Stimulated activated CD4-positive, alpha-beta T cell treated with anti-CD3 and anti-CD28 coated beads, Interleukin-1b, Interleukin-23, amount 100 ng/mL, for 48 hours (primary cell): ENCODE measurements at places on chromosomes 2 and 18.

GRCh38 chr2:8159966-8160603, 521.8 kb upstream of the ID2 start:
- no peak for DNase-seq

GRCh38 chr2:142650601-142651000, 226.9 kb upstream of the KYNU start:
- no peak for DNase-seq

DNA sequence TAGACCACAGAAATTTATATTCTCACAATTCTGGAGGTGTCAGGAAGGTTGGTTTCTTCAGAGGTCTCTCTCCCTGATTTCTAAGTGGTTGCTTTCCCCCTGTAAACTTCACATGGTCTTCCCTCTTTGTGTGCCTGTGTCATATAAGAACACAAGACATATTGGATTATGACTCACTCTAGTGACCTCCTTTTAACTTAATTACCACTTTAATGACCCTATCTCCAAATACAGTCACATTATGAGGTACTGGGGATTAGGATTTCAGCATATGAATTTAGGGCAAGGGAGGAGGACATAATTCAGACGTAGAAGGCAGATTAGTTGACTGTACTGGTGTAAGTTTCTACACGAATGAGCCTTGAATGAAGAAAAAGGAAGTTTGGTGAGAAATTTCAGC, 38.2 kb upstream of the EPHA4 start:
- no peak for DNase-seq

DNA sequence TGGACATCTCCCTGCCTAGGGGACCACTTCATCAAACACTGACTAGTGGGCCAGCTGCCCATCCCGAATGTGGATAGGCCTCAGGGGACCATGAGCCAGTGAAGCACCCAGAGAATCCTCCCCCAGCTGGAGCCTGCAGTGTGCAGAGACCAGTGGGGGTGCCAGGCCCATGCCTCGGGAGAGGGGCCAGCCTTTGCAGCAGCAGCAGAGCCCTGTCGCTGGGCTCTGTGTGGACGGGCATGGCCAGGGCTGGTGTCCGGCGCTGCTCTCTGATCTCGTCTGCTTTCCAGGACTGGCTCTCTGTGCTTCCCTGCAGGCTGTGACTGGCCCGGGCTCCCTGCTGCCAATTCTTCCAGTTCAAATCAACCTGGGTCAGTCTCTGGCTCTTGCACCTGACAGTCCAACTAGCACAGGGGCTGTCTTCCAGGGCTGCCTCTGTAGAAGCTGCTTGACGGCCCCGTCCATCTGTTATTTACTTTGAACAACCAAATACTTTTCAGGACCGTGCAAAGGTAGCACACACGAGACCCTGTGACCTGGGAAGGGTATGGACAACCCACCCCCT, 11.4 kb downstream of the KCNIP3 start:
- no peak for DNase-seq

GRCh38 chr18:75421656-75422055, 5.8 kb downstream of the SMIM21 start:
- DNase-seq: no peak

DNA sequence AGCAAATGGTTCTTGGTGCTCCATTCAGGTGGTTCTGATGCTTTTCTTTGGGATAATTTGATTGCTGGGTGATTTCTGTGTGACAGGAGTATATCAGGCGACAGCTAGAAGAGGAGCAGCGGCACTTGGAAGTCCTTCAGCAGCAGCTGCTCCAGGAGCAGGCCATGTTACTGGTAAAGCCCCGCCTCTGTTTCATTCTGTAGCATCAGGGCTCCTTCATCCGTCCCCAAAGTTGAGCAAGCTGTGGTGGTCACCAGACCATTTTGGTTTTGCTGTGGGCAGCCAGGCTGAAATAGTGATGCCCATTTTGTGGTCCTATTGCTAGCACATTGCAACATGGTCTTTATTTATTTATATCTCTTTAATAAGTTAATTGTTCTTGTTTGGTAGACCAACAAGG, 132.8 kb upstream of the IL1R2 start:
- DNase-seq: no peak

GRCh38 chr18:59871711-59872362, 28.0 kb upstream of the PMAIP1 start:
- DNase-seq: no peak

GRCh38 chr2:191866675-191867506, 20.0 kb upstream of the CAVIN2 start:
- DNase-seq: no peak

GRCh38 chr18:47594621-47595086, 335.8 kb downstream of the SMAD2 start:
- DNase-seq: no peak

GRCh38 chr2:131801210-131801744, 273.6 kb downstream of the CCDC74A start:
- DNase-seq: no peak

DNA sequence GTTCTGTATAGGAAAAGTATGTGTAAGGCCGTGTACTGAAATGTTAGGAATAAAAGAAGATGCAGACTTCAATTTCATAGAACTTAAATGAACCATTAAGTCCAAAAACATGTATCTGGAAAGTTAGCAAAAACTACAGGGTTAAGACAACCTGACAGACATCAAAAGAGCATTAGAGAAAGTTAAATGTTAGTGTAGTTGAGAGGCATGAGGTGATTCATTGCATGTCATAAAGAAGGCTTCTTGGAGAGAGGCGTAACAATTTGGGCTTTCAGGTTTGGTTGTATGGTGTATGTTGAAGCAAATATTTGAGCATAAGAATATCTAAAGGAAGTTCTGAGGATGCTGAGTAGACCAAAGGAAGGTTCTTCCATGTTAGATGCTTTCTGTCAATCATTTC, 6.3 kb downstream of the EPC2 start:
- no peak for DNase-seq

DNA sequence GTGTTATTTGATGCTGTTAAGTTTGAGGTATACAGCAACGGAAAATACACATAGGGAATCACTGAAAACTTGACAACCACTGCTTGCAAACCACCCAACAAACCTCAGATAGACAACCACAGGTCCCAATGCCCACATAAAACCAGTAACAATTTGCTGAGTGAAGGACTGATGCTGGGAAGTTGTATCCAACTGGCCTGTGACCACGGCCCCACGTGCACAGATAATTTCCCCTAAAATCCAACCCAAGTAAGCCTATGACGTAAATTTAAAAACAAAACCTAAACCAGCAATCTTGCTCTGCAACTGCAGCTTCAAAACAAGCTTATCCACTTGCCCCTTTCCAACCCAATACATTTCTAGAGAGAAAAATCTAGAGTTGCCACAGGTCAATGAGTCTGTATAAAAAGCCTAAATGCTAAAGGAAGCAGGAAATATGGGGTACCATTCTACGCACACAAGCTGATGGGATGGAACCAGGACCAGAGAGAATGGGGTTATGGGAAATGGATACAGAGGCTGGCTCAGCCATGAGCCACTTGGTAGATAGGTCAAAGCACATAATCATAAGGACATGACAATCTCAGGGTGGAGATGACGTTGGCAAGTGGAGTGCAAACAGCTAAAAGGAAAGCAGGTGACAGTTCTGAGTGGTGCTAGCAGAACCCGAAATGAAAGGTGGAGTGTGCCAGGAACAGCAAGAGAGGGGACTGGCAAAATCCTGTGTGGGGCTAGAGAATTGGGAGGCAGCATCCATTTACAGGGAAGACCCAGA, 27.8 kb upstream of the CREB1 start:
- no peak for DNase-seq

DNA sequence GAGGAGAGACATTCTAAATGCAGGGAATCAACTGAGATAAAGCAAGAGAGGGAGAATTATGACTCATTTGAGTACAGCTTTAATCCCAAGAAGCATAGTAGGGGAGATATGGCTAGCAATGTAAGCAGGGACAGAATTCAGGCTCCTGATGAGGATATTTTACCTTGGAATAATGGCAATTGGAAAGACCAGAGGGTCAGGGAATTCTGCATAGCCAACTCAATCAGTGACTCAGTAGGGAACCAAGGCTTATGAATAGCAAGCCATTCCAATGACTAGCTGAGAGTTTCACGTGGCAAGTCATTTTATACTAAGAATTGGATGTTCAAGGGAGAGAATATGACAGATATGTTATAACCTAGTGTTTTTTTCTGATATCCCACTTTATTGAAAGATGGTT, 563.8 kb upstream of the NETO1 start:
- DNase-seq: no peak

DNA sequence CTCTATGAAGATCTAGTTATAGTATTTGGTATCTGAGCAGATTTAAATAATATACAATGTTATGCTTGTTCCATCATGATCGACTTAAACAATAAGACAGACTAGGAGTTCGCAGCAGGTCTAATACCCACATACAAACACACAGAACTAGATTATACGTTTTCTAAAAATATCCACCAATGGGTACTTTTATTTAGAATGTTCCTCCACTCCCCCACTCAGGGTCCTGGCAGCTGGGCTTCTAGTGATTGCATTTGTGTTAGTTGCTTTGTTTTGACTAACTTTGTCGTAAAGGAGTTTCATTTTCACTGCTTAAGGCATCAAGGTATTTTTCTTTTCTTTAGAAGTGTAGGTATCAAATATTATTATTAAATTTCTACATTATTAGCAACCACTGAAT, 91.4 kb downstream of the RPRM start:
- DNase-seq: no peak

- no peak for DNase-seq
These were observed 60.9 kb downstream of the AAK1 start for GRCh38 chr2:69582582-69583176.
